ENCODE measurements at places on chromosomes 12 and 14.

DNA sequence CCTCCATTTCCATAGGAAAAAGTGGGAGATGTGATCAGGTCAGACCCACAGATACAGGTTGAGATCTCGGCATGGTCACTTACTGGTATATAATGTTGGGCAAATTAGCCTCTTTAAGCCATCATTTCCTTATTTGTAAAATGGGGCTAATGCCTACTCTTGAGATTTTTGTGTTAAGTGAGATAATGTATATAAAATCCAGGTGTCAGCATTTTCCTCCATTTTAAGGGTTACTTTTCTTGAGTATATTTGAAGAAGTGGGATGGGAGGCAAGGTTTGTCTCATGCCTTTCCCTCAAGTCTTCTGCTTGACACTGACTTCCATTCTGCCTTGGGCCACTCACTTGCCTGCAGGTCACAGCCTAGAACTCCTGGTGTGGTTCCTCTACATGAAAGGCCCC, 10.1 kb upstream of the POU6F1 start:
- DNase-seq = no peak

DNA sequence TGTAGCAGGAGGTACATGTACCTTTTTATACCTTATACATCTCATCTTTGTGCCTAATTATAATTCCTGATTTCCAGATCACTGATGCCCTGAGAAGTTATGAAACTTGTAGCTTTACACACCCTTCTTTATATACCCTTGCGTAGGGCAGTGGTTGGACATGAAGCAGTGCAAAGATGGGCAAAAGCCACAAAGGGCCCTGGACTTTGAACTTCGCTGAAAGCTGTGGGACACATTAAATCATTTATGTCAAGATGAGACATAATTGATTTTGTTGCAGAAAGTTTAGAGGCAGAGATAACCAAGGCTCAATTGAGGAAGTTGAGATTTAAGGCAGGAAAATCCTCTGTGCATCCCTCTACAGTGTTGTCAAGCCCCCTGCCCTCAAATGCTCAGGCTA, 170.0 kb downstream of the SLC2A13 start:
- no peak for DNase-seq

DNA sequence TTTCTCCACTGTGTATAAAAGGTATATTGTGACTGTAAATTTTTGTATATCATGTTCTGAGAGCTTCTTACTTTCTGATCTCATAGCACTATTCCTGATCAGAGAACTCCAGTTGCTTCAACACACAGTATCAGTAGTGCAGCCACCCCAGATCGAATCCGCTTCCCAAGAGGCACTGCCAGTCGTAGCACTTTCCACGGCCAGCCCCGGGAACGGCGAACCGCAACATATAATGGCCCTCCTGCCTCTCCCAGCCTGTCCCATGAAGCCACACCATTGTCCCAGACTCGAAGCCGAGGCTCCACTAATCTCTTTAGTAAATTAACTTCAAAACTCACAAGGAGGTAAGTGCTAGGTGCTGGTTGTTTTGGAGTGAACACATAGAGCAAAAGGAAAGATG, 30.9 kb downstream of the CKB start:
- DNase-seq = no peak

DNA sequence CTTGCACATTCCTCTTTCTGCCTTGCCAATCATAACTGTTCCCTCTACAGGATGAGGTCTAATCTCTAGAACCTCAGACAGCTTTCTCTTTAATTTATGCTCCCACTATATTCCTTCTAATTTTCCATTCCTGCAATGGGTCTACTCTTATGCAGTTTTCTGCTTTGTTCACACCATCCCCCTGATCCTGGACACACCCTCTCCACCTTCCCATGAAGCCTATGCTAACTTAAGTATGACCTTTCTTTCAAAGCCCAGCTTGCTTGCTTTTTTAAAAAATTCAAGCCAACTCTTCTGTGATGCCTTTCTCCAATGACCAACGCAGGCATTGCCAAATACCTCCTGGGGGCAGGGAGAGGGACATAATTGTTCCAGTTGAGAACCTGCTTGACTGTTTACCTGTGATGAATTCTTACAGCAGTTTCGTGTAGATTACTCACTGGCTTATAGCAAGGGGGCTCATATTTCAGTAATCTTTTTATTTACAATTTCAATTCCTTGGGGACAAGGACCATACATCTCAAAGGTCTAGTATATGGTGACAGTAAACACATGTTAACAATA, 7.8 kb downstream of the SLC38A1 start:
- no peak for DNase-seq

DNA sequence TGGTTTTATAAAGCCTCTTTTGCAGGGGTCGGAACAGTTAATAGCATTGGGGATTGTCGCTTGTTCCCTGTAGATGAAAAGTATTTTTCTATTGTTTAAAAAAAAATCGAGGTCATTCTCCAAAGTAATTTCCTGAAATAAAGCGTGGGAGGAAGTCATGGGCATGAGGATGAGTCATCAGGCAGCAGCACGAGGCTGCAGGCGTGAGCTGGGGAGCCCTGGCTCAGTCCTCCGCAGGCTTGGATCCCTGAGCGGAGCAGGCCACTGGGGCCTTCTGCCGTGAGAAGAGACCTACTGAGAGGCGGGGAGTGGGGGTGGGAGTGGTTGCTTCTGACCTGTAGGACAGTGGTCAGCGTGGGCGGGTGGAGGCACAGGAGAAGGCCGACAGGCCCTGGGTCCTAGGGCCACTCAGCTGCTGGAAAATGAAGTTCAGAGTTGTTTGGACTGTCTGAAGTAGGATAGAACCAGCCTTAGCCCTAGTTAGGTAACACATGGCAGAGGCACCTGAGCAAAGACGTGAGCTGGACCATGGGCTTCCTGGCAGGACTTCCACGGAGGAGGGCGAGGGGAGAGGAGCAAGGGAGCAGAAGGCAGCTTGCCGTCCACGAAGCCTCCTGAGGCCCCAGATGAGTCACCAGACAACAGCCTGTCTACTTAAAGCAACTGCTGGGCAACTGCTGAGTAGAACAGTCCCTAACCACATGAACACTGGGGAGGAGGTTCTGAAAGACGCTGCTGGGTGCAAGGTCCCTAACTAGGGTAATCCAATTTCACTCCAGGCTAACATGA, 21.1 kb upstream of the LGALS3 start:
- DNase-seq = peak; percentile 99

DNA sequence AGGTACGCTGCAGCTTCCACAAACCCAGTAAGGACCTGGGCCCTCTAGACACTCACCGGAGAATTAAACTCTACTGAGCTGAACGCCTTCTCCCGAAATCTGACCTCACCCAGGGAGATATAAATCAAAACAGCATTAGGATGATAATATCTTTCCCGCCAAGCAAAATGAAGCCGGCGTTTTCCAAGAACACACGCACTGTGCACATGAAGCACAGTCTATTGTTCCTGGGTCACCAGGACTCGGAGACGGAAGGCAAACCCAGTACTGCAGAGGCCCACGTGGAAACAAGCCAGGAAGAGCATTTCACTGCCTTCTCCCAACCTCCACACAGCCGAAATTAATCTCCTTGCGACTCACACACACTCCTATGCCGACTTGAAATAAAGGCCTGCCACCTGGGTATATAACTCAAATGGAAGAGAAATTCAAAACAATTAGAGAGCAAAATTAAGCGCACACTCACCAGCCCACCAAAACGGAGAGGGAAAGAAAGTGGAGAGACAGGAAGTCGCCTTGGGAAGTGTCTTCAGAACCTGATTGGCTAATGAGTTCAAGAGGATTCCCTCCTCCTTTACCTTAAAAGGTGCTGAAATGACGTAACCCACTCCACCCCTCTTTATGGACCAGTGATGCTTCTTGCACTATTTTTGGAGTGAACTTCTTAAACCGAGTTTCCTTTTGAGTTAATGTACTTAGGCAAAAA, at the start of gene CCNB1IP1:
Gene CCNB1IP1, minus strand, starts transcription at position 492 of the 706 bp plus-strand sequence. CDS start 16,756 bp downstream, outside the sequence.
- peak; percentile 79 for DNase-seq

- DNase-seq = no peak
Observed at GRCh38 chr12:130398100-130398848, 60.6 kb downstream of the PIWIL1 start.

GRCh38 chr12:21155522-21156351, 24.7 kb downstream of the SLCO1B1 start:
- no peak for DNase-seq

- DNase-seq = no peak
Observed at GRCh38 chr14:20460458-20461224, 593 bp downstream of the PIP4P1 start.

GRCh38 chr12:20144341-20144740, 224.0 kb upstream of the PDE3A start:
- no peak for DNase-seq

DNA sequence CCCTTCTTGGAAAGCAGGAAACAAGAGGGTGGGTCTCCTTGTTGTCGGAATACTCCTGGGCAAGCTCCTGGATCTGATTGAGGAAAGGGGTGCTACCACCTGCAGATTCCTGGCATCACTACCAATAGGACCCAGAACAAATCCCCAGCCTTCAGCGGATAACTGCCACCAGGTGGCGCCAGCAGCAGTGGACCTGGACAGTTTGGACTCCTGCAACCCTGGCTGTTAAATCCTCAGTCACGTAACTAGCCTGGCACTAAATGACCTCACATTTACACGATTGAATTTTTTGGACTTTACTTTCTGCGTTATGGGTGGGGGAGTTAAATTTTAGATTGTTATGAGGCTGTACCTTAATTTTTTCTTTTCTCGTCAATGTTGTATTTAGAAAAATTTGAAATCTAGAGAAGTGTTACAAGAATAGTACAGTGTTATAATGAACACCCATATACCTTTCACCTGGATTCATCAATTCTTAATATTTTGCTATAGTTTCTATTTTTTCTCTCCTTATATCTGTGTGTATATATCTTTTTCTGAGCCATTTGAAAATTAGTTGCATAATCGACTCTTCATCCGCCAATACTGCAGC, 95.6 kb downstream of the GAS2L3 start:
- peak; percentile 78 for DNase-seq

- DNase-seq = no peak
Observed at GRCh38 chr14:103735439-103735814, 19.8 kb downstream of the ZFYVE21 start.

DNA sequence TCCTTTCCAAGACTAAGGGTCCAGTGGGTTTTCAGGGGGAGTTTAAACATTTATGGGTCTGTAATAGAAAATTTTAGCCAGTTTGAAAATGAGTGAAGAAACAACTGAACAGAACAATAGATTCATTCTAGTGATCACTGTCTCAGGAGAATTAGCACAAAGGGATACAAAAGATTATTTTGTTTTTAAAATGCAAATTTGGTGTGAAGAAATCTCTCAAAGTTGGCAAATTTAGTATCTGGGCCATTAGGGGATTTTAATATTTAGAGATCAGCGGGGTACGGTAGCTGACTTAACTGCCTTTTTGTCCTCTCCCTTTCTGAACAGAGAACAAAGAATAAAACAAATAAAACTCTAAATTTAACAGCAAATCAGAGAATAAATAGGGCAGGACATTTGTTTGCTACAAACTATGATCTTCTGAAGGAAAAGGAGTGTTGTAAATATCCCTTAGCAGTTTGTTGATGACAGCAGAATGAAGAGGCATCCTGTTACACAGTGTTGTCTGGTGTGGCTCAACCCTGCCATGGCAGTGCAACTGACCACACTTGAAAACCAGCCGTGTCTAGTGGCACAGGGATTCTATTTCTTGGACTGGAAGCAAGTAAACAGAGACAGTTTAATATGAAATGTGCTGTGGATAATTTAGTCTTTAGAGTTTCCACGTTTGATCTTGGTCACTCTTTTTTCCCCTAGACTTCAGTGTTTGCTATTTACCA, 46.3 kb upstream of the LRTM2 start:
- DNase-seq = peak; percentile 48

DNA sequence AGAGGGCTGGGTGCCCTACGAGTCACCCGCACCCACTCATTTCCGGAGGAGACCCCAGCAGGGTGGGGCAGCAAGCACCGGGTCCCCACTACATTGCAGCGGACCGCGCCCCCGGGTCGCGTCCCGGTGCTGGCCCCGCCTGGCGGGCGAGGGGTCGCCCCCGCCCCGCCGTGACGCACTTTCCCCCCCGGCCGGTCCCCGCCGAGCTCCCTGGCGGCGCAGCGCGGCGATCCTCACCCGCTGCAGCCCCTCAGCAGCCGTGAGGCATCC, 106.1 kb downstream of the PRICKLE1 start:
- DNase-seq = peak; percentile 45

DNA sequence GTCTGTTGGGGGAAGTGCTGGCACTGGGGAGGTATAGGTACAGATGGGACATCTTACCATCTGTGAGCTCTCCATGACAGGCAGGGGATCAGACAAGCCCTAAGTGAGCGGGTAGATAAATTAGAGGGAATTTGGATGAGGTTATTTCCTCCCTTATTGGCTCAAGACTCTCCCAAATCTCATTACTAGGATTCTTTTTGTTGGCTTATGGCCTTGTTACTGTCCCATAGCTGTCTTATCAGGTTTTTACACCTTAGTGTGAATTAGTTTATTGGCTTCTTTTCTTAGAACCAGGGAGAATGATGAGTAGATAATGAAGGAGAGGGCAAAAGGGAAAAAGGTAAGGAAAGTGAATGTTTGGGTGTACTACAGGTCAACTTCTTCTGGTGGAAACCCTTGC, 191.1 kb upstream of the PRICKLE1 start:
- DNase-seq = no peak

DNA sequence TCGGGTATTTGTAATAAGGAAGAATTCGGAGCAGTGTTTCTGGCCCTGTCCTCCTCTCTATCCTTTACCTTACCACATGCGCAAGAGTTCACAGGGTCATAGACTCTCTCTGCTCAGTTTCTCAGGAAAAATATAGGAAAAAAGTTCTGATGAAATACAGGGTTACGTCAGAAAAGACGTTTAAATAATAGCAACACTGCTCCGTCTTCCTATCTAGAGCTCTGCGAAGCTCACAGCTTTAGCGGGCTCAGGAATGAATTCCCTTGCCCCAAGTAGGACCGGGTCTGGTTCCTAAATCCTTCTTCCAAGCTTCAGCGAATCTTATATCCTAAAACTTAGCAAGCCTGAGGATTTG, 365 bp downstream of the CCDC59 start:
- no peak for DNase-seq

DNA sequence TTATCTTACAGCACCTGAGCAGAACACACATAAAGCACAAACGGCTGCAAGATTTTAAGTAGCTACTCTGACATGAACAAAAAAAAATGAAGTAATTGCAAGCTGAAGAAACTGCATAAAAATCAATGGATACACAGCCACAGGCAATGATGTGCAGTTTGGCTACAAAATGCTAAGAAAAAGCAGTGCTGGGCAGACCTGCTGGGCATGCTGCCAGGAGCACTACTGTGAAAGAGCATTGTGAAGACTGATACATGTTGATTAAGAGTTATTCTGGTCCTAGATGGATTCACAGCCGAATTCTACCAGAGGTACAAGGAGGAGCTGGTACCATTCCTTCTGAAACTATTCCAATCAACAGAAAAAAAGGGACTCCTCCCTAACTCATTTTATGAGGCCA, 20.1 kb upstream of the RTN1 start:
- no peak for DNase-seq

GRCh38 chr12:64618953-64619590, 8.8 kb downstream of the RASSF3 start:
- DNase-seq = no peak

DNA sequence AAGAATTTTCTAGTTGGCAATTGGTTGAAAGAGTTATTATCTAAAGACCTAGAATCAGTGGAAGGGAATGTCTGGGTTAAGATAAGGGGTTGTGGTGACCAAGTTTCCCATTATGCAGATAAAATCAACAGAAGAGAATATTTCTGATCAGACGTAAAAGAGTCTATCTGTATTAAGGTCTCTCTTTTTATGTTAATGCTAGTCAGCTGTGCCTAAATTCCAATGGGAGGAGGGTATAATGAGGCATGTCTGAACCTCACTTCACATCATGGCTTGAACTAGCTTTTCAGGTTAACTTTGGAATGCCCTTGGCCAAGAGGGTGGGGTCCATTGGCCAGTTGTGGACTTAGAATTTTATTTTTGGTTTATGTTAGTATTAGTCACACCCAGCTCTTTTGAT, 34.3 kb upstream of the CHST11 start:
- no peak for DNase-seq

GRCh38 chr12:110627500-110628195, 13.7 kb downstream of the TCTN1 start:
- no peak for DNase-seq

All from HTR-8/SVneo (cell line).